CD4-positive, alpha-beta T cell treated with Interleukin-15 for 4 hours (primary cell): ENCODE measurements at places on chromosomes 4 and X.

- no peak for DNase-seq
Measured at GRCh38 chr4:154526151-154526550, 24.0 kb downstream of the PLRG1 start.

DNA sequence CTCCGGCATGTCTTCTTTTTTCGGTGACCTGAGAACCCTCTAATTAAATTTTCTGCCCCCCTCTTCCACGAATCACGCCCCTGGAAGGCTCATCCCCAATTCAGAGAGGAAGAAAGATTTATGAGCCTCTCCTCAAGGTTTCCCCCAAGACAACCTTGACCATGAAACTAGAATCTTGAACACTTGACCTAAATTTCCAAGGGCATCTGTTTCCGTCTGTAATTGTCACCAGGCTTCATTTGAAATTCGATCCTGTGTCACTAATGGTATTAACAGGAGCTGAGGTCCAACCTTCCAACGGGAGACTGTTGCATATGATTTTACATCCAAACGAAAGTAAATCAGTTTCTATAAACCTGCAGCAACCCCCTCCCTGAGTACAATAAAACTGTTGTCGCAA is 139.9 kb upstream of the ZIC3 start:
- DNase-seq, result no peak

- DNase-seq, result no peak
Measured at GRCh38 chr4:155377276-155377675, 511 bp upstream of the MAP9 start.

DNA sequence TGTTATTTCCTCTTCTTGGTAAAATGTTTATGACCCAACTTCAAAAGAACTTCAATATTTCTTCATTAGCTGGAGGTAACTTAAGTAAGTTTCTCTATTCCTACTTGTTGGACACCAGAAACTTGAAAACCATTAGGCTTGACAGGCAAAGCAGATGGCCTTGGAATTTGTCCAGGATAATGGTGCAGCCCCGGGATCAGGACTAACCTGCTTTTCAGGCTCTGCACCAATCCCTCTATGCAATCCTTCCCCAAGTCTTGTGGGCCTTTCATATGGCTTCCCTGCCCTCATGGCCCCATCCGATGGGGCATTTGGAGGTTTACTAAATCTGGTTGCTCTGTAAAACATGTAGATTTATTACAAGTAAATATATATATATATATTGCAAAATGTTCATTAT is 68.5 kb downstream of the SPINK2 start:
- no peak for DNase-seq

- DNase-seq, result no peak
Measured at GRCh38 chr4:6245246-6246169, 24.1 kb upstream of the WFS1 start.

- no peak for DNase-seq
Measured at GRCh38 chr4:173195109-173195508, 26.5 kb downstream of the GALNT7 start.

- DNase-seq, result no peak
Measured at GRCh38 chr4:87530868-87531267, 1.7 kb upstream of the SPARCL1 start.

DNA sequence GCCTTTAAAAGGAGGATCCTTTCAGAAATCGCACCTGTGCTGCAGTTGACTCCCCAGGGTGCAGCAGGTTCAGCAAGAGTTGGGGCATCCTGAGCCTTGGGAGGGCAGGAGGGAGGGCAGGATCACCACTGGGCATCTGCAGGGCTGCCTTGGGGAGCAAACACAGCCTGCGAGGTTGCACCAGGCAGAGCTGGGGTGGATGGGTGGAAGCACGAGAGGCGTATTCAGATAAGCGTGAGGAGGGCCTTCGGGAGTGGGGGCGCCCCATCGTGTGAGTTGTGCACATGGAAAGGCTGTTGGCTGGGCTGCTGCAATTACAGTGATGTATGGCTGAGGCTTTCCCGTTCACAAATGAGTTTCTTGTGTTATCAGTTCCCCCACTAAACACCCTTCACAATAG is 55.5 kb downstream of the PSAPL1 start:
- DNase-seq, result no peak

GRCh38 chrX:44017676-44018075 is 44.5 kb upstream of the NDP start:
- no peak for DNase-seq

DNA sequence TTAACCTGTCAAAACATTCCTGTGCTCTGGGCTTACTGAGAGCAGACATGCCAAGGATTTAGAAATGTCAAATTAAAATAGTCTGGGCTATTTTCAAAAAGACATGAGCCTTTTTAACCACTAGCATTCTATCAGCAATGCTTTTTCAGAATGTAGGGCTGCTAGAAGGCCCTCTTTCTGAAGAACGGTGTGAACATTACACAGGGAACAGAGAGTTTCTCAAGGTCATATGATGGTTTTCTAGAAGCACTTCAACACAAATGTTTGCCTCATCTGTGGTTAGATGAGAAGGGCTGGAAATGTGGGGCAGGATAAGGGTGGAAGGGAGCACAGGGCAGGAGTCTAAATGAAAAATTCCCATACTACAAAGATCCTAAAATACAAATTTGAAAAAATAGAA is 39.3 kb downstream of the GRIA3 start:
- no peak for DNase-seq

DNA sequence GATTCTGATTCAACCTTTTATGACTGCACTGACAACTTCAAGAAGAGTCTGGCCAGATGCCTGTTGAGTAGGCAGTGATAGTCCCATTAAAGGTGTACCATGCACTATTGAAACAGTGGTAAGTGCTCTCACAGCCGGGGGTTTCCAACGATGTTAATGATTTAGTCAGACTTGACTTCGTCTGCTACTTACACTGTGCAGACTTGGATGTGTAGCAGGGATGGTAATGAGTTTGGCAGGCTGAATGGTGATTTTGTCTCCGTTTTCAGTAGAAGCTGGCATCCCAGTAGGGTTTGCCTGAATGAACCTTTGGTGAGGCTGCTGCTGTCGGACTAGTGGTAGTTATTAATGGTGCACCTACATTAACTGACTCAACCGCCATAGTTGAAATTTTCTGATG is 52.0 kb upstream of the TMSB15B start:
- DNase-seq, result no peak

- no peak for DNase-seq
Measured at GRCh38 chrX:42941671-42942070, 163.7 kb upstream of the PPP1R2C start.

GRCh38 chr4:97866821-97867556 is 276.3 kb downstream of the STPG2 start:
- no peak for DNase-seq

GRCh38 chr4:163600727-163601126 is 106.2 kb downstream of the TMA16 start:
- DNase-seq, result no peak

- DNase-seq, result no peak
Measured at GRCh38 chr4:40586729-40587128, 42.9 kb downstream of the RBM47 start.

GRCh38 chr4:7295911-7296660 is 103.7 kb downstream of the SORCS2 start:
- DNase-seq, result no peak

GRCh38 chr4:182062458-182062857 is 180.7 kb upstream of the TENM3 start:
- no peak for DNase-seq

DNA sequence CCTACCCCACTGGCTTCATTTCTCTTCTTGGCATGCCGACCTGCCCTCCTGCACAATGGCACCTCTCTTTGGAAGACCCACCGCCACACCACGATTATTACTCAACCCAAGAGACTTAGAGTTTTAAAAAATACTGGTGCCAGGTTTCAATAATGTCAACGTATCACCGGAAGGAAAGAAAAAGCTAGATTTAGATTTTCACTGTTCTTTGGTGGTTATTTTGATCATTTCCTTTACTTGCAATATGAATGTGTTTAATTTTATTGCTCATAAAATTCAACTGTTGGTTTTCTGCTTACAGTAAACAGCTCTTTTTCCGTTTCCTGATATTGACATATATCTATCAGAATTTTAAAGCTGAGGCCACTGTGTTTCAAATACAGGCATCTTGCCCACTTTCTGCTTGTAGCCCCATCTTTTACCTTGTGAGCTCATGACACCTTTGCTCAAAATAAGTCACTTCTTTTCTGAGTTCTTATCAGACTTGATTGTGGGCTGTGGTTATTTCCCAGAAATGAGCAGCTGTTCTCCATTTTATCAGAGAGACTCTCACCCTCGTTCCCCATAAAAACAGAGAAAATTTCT is 439.1 kb downstream of the INPP4B start:
- DNase-seq, result peak; percentile 76

- no peak for DNase-seq
Measured at GRCh38 chr4:86717651-86718050, 123.5 kb downstream of the PTPN13 start.

DNA sequence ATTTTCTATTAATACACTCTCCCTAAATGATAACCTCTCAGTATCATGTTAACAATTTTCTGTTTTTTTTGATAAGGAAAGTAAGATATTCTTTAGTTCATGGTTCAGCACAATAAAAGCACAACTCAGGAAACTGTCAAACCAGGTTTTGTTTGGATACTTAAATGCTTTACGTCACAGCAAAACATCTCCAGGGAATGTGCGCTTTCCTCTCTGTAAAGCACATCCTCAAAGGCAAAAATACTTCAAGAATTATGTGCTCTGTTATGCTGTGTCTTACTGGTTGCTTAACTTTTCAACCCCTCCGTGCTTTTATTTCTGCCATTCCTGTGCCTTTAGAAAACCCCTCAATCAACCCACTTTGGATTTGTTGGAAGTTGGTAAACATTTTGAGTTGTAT is 27.8 kb downstream of the SNX25 start:
- DNase-seq, result no peak

GRCh38 chr4:5821665-5822358 is 71.1 kb downstream of the CRMP1 start:
- DNase-seq, result no peak

GRCh38 chrX:3717742-3718420 is 4.4 kb upstream of the PRKX start:
- DNase-seq, result no peak

GRCh38 chrX:30920271-30920670 is 31.2 kb upstream of the TAB3 start:
- no peak for DNase-seq

DNA sequence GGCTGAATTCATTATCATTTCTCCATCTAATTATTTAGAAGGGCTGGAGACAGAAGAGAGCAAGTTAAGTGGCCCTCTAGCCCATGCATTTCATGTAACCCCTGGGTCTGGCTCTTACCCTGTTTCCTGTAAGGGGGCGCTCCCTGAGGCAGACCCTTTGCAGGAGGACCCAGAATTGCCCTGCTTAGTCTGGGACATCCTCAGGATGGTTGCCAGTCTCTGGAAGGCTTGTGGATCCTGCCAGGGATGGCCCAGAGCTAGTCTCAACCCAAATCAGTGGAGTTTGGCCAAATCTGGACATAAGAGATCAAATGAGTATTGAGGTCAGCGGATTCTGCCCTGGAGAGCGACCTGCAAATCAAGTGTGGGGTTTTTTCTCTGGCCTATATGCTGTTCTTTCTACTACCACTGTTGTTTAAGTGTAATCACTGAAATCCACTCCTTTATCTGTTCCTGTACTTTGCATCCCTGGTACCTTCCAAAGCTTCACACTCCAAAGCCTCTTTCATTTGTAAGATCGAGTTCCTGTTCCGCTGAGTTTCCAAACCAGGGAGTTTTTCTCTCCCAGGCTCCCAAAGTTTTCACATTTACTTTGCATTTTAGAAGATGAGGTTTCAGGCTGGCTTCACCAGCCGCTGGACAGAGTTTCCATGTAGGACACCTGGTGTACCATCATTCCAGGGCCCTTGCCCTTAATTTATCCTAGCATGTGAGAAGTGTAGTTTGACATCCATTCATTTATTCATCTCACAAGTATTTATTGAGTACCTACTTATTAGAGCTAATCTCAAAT is 6.3 kb downstream of the KLF3 start:
- DNase-seq, result no peak

DNA sequence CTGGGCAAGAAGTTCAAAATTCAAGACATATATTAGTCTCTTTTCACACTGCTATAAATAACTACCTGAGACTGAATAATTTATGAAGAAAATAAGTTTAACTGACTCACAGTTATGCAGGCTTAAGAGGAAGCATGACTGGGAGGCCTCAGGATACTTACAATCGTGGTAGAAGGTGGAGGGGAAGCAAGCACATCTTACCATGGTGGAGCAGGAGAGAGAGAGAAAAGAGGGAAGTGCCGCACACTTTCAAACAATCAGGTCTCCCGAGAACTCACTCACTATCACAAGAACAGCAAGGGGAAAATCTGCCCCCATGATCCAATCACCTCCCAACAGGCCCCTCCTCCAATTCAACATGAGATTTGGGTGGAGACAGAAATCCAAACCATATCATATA is 273.3 kb upstream of the RASGEF1B start:
- no peak for DNase-seq

GRCh38 chrX:9829308-9830267 is 43.4 kb downstream of the SHROOM2 start:
- no peak for DNase-seq

DNA sequence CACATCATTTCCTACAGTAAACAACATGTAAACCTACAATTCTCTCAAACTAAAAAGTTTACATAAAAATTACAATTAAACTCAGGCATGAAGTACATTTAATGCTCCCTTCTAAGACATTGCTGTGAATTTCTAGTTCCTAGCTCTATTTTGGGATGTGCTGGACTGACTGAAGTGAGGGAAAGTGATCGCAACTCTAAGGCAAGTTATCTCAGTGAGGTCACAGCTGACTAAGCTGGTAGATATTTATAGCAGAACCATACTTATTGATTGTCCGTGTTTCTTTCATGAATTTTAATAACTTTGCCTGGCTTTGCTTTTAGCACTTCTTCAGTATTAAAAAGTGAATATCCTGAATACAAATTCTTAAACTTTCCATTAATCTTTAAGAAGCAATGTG is 570.4 kb upstream of the GALNTL6 start:
- DNase-seq, result no peak

DNA sequence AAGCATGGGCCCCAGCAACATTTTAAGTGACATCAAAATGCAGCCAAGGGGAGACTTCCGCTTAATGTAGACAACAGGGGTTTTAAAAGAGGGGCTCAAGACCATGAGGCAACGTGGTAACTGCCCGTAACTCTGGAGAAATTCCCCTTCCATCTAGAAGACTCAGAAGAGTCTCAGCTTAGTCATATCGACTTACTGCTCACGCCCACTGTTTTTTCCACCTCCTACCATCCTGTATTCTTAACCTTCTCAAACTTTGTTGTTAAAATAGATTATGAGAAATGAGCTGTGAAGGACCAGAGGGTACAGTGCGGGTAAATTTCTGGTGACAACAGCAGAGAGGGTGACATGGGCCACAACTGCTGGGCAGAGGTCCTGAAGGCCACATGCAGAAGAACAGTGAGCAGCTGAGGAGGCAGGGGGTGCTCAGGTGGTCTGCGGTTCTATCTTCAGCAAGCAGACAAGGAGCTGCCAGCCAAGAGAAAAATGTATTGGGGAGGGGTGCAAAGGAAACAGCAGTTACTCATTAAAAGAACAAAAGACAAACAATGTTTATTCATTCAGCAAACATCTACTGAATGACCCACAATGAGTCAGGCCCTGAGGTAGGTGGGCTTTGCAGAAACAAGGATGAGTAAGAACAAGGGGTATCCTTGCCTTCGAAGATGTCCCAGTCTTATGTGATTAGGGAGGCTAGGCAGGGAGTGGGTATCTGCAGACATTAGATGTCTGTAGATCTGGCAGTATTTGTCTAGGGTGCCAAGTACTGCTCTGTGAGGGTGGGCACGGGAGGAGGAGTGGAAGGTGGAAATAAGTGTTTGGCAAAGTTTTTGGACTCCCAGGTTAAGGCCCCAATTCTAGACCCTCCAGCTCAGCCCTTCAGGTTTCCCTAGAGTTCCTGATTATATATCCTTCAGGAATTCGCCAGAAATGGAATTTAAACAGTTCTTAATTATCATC is 175.3 kb downstream of the TSPAN5 start:
- DNase-seq, result no peak
